AG04449 (cell line): ENCODE measurements at places on chromosomes 6 and 20.

GRCh38 chr20:48169650-48170225, 384.5 kb upstream of the SULF2 start:
- no peak for DNase-seq

- no peak for DNase-seq
These were observed 92.7 kb downstream of the PREX1 start for GRCh38 chr20:48735112-48735511.

GRCh38 chr6:36577301-36577700, 16.9 kb upstream of the SRSF3 start:
- peak; percentile 82 for DNase-seq

DNA sequence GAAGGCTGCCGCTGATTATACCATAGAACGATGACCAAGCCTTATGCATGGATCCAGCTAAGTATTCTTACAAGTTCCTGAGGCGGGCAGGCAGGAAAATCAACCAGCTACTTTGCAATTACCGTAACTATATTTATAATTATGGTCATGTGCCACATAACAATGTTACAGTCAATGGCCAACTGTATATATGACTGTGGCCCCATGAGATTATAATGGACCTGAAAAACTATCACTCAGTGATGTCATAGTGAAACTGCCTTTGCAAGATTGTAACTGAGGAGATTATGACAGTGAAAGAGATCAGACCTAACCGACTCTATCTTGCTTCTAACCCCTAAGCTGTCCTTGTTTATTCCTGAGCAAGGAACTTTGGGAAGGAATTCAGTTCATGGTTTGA, 33.1 kb upstream of the FAM135A start:
- no peak for DNase-seq

GRCh38 chr20:58716476-58717277, 24.1 kb downstream of the NPEPL1 start:
- no peak for DNase-seq

DNA sequence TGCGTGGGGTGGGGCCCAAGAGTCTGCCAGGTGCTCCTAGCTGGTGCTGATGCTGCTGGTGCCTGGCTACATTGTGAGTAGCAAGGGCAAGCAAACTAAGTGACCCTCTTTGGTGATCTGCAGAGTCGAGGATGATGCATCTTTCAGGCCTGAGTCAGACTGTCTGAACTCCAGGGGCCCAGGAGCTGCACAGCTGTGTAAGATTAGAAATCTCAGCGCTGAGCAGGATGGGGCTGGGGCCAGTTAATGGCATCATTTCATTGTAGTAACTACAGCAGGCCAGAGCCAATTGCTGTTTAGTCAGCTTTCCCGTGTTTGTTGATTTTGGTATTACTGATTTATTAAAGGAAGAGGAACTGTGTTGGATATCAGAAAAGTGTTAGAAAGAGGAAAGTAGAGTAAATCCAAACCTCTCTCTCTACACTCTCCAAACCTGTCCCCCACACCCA, 365.2 kb downstream of the PAX1 start:
- DNase-seq, result no peak

GRCh38 chr6:128882991-128883611, at the start of gene LAMA2:
TSS of gene LAMA2 (plus strand) at chr6:128883138. CDS start at chr6:128883246, 108 bp downstream.
- no peak for DNase-seq

DNA sequence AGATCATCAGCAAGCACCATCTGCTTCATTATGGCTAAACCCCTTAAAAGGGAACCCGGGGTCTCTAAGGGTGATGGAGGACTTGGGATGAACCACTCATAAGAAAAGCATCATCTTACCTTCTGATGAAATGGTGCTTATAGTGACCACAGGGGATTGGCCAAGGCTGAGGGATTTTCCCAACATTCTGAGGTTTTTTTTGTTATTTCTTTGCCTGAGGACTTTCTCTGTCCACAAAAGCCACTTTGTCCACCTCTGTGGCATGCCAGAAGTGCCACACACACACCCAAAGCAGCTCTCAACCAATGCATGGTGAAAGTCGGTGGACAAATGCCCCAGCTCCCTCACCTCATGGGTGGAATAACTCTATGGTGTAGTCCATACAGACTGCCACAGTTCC, 79.3 kb upstream of the TOP1 start:
- DNase-seq, result no peak

DNA sequence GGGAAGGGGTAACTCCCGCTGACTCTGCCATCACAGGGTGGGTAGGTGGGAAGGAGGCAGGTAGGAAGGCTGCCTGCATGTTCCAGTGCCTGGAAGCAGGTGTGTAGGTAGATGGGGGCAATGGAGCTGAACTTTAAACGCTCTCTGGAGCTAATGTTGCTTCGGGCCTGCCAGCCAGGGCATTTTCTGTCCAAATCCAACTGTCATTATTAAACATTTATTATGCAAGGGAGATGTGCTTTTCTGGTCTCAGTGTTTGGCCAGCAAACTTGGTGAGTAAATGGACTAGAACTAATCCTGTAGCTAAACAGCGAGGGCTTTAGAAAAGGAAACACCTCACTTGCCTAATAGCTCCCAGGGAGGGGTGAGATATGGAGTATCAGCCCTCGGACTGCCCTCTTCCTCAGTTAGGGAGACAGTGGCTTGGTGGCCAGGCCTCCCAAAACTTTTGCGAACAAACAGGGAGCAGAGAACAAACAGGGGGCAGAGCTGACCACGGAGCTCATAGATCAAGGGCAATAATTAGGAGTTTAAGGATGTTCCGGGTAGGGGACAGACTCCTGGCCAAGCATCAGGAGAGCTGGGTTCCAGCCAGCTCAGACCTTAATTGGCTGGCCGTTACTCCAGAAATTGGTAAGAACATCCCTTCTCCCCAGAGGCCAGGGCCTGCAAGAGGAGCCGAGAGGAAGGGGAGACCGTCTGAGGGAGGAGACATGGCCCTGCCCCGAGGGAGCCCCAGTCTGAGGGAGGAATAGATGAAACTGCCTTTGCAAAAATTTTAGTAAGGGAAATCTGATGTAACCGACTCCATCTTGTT, 131.1 kb downstream of the VEGFA start:
- DNase-seq, result no peak

DNA sequence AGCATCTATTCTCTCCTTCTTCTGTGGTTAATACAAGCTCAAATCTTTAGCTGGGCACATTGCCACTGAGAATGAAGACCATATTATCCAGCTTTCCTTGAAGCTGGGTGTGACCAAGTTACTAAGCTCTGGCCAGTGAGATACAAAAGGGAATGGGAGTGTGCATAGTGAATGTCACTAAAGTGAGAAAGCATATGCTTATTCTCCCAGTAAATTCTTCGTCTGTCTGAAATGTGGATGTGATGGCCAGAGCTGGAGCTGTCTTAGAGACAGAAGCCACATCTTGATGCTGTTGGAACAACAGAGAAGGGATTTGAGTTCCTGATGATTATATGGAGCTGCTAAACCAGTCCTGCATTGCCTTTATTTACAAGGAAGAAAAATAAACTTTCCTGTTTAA, 60.1 kb downstream of the SESN1 start:
- no peak for DNase-seq

GRCh38 chr20:40319056-40319455, 370.0 kb downstream of the MAFB start:
- no peak for DNase-seq

- DNase-seq, result no peak
These were observed 63.2 kb downstream of the PDE10A start for GRCh38 chr6:165599596-165600487.

DNA sequence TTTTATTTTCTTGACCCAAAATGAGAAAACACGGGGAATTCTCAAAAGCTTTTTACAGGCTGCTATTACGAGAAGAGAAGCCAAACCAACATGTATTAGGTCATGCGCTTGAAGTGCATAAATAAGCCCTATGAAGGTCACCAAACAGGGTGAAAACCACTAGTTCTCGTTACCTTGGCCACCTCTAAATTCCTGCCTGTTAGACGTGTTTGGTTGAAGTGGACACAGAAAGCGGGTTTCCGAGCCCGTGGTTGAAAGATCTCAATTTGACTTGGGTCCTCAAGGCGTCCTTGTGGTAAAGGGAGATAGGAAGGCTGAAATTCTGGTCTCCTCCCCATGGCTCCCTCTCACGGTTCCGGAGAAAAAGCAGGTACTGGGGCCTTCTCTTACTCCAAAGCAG, 6.2 kb downstream of the EYA2 start:
- no peak for DNase-seq

GRCh38 chr6:19444041-19444440, 393.1 kb upstream of the ID4 start:
- no peak for DNase-seq

DNA sequence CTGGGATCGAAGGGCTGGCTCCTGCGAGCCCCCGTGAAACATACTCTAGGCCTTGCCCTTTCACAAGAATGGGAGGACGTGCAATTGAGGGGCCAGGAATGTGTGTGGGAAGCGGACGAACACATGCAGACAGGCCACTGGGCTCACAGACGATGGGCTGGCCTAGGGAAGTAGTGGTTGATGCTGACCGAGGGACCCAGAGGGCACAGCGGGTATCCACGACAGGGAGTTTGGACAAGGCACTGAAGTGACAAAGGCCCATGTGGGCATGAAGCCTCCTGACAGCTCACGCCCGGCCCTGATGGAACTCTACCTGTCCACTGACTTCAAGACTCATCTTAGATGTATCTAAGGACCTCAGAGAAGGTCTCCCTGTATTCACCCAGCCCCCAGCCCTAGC, 52.2 kb downstream of the MYH7B start:
- no peak for DNase-seq

- no peak for DNase-seq
These were observed 48.3 kb downstream of the OGFRL1 start for GRCh38 chr6:71336901-71337300.
